Suppressor macrophage treated with lipopolysaccharide for 4 hours (primary cell): ENCODE measurements at places on chromosomes 3 and 15.

DNA sequence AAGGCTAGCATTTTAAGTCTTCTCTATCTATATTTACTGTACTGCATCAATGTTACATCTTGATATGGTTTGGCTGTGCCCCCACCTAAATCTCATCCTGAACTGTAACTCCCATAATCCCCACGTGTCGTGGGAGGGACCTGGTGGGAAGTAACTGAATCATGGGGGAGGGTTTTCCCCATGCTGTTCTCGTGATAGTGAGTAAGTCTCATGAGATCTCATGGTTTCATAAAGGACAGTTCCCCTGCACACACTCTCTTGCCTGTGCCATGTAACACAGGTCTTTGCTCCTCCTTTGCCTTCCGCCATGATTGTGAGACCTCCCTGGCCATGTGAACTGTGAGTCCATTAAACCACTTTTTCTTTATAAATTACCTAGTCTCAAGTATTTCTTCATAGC, 161.5 kb downstream of the TBC1D5 start:
- DNase-seq, result peak; percentile 21

- peak; percentile 99 for DNase-seq
Observed at GRCh38 chr3:48472923-48473616, 26.5 kb downstream of the ATRIP start.

DNA sequence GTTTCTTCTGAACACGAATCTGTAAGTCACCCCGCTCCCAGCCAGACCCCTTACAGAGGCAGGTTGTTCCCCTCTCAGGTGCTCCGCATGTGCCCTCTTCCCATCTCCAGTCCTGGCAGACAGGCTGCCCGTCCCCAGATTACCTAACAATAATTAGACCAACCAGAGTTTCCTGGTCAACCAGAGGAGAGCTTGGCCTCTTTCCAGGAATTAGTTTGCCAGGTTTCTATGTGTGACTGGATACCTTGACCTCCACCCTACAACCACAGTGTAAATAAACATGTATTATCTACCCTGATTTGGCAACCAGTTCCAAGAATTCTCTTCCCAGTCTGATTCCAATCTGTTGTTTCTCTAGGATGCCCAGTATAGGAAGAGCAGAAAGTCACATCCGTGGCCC, 178.0 kb upstream of the UMPS start:
- no peak for DNase-seq

DNA sequence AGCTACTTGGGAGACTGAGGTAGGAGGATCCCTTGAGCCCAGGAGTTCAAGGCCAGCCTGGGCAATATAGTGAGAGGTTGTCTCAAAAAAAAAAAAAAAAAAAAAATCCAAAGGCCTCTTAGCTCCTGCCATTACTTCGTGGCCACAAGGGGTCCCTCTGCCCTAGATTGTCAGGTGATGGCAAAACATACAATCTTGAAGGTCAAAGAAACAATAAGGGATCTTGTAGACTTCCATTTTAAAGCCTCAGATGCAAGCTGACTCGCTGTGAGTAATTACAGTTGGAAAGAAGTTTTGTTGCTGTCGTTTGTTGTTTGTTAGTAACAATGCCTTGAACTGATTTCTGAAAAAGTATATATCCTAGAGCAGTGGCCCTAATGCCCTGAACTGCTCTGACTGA, 55.9 kb upstream of the PLCL2 start:
- peak; percentile 66 for DNase-seq

GRCh38 chr3:73403444-73403843, 221.3 kb downstream of the PDZRN3 start:
- no peak for DNase-seq

DNA sequence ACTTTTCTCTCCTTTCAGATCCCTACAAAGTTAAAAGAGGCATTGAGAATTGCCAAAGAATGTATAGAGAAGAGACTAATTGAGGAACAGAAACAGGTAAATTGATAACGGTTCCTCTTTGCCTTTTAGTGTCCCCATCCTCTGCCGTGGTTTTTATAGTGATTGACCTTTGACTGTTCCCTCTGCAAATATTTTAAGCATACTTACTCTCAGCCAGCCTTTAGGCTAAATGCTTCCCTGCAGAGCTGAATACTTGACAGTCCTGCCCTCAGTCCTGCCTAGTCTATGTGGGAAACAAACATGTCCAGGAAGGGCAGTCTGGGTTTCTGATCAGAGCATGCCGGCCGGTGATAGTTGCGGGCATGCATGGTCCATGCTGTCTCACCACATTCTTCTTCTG, 24.7 kb downstream of the PDHB start:
- no peak for DNase-seq

DNA sequence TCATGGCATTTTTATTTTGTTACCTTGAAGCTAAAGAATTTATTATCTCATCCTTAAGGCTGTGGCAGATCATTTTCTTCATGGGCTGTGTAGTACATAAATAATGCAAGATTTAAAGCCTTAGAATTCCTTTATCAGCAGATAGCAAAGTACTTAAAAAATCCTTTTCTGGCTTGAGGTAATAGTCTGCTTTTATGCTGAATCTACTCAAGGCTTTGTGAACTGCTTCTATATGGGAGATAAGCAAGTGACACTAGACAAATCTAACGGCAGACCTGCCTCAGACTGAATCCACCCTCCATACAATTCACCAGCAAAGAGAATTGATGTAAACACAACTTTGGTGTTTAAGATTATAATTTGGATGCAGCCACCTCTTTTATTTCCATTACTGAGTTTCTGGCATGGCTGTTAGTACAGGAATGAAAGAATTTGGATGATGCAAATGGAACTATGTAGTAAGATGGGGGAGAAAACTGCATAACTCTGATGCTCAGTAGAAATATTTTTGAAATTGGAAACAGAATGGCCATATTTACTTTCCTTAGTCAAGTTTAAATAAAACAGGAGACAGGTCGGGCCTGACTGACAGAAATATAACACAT, 1121.5 kb downstream of the NAALADL2 start:
- DNase-seq, result no peak

DNA sequence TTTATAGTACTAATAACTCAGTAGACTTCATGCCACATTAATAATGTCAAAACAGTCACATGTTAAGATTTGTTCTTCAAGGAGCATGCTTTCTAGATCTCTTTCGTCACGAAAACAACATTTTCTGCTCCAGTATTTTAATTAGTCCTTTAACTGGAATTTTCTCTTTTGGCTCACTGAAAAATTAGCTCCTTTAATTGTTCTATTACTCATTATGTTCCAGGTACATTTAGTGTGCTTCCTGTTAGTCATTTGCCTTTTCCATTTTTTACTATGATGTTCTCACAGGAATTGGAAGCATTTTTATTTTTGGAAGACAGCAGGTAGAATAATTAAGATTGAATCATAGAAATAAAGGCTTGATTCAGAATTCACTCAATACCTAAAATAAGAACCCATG, 111.2 kb downstream of the SLC9A9 start:
- no peak for DNase-seq

- DNase-seq, result no peak
Observed at GRCh38 chr3:142501004-142501926, 53.4 kb upstream of the XRN1 start.

- no peak for DNase-seq
Observed at GRCh38 chr3:55879901-55880331, 392.8 kb upstream of the WNT5A start.

GRCh38 chr3:8488411-8488810, 13.2 kb upstream of the LMCD1 start:
- DNase-seq, result no peak

GRCh38 chr15:59369597-59369996, 3.1 kb downstream of the MYO1E start:
- DNase-seq, result no peak

GRCh38 chr3:80492162-80492561, 724.4 kb upstream of the ROBO1 start:
- no peak for DNase-seq

GRCh38 chr3:72553298-72553697, 294.9 kb downstream of the SHQ1 start:
- no peak for DNase-seq

- no peak for DNase-seq
Observed at GRCh38 chr3:81788610-81789009, 27.2 kb upstream of the GBE1 start.

DNA sequence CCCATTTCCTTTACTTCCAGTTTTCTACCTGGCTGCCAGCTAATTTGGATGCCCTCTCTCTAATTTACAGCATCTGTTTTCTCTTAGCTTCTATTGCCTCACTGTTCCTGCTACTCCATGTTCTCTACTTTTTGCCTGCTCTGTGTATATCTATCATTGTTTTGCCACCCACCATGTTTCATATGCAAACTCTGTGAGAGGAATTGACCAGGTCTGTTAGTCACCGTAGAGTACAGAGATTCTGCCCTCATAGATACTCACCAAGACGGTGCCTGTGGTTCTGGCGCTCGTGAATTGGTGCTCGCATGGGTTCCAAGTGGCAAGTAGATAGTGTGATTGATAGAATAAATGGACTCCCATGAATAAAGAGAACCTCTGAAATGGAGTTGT, 288.8 kb downstream of the CNTN6 start:
- DNase-seq, result no peak

GRCh38 chr3:45491344-45491743, 103.0 kb downstream of the LARS2 start:
- no peak for DNase-seq

- peak; percentile 36 for DNase-seq
Observed at GRCh38 chr15:41860049-41860828, 21.6 kb downstream of the PLA2G4B start.

DNA sequence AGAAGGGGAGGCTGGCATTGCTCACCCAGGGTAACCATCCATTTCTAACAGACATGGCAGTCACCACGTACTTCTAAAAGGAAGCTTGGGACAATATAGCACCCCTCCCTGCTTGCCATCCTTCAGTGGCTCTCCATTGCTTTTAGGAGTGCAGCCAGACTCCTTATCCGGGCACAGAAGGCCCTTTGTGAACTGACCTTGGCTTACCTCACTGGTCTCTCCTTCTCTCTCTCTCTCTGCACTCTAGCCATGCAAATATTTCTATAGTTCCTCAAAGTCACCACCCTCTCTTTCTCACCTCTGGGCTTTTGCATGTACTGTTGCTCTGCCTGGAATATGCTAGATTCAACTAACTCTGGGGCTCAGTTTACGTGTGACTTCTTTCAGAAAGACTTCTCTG, 301.1 kb downstream of the SHQ1 start:
- DNase-seq, result no peak

GRCh38 chr3:20072422-20072821, 32.2 kb downstream of the KAT2B start:
- DNase-seq, result no peak

GRCh38 chr3:62332835-62333244, 40.5 kb downstream of the FEZF2 start:
- DNase-seq, result peak; percentile 17

- DNase-seq, result no peak
Observed at GRCh38 chr3:112643621-112644240, 2.8 kb upstream of the CCDC80 start.

DNA sequence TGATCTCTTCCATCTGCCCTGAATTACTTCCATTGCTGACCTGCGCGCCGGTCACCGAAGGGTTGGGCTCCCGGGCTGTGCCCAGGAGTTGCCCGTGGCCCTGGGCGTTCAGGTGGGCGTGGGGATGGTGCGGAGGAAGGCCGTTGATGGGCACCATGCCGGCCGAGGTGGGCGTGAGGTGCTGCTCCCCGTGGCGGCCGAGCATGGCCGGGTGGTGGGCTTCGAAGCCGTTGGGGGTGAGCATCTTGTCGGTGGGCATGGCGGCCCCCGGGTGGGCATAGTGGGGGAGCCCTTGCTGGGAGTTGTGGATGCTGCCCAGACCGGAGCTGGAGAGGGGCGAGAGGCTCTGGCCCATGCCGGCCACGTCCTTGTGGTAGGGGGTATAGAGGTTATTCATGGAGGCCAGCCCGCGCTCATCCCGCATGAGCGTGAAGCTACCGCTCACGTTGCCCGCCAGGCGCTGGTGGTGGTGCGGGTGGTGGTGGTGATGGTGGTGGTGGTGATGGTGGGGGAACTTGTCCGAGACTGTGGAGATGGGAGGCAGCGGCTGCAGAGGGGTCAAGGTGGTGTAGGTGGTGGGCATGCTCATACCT, 1.0 kb downstream of the ONECUT1 start:
- DNase-seq, result no peak

DNA sequence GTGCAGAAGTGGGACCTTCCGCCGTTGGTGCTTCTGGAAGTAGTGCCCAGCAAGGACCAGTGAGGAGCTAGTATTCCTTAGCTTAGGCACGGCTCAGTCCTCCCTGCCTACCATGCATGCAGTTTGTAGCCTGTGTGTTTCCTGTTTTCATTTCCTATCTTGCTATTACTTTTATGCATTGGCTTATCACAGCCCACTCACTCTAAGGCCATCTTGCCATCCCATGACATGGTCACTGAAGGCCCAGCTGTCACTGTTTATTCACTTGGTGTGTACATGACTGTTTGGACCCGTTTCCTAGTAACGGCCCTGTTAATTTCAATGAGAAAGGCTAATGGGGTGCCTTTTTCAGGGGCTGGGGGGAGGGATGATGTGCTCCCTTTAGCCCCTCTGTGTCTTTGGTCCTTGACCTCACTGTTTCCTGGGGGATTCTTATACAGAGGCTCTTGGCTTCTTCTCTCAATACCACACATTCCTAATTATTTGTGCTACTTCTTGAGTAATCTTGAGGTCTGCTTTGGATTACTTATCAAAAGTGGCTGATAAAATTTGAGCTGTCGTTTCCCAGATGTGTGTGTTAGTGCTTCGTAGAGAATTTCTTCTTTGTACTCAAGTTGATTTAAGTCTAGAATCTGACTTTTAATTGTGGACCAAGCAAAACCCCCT, 24.5 kb upstream of the TRAK1 start:
- peak; percentile 67 for DNase-seq

GRCh38 chr15:68536331-68537095, 42.3 kb upstream of the CORO2B start:
- no peak for DNase-seq

DNA sequence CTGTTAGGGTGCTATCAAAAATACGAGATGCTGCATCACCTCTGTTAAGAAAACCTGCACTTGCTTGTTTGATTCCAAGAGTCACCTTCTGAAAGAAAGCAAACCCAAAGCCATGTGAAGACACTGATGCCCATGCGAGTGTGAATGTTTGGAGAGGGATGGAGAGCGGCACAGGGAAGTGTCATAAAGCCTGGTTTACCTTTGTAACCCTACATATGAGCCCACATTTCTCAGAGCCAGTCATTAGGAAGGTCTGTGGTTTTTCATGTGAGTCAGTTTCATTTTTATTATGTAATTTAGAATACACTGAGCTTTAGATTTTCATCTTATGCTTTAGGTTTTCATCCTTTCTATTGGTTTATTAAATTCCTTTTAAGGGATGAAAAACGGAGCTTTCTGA, 896.8 kb downstream of the ROBO1 start:
- DNase-seq, result no peak

- no peak for DNase-seq
Observed at GRCh38 chr3:114112696-114113095, 56.2 kb downstream of the QTRT2 start.
